ENCODE measurements at places on chromosomes 4 and X.

DNA sequence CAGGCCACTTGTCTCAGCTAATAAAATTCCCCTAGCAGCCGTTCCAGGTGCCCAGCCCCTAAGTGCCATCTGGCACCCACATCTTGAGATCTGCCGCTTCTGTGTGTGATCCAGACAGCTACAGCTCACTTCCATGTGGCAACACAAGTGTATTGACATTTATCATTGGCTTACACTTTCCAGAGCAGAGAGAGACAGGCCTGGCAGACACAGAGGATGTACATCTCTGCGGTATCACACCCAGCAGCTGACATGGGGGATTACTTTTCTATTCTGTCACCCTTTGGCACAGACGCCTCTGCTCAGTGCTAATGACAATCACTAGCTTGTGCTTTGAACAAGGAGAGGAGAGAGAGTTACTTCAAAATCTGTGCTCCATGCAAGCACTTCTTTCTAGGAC, 195.9 kb downstream of the KDR start:
- no peak for DNase-seq

GRCh38 chr4:145784036-145784435, 104.1 kb downstream of the C4orf51 start:
- no peak for DNase-seq

GRCh38 chr4:138659037-138659811, 356.4 kb upstream of the NOCT start:
- DNase-seq: no peak

GRCh38 chrX:114272096-114272686, 311.7 kb upstream of the HTR2C start:
- DNase-seq: no peak

- no peak for DNase-seq
These were observed 106.8 kb downstream of the CLNK start for GRCh38 chr4:10577508-10578426.

DNA sequence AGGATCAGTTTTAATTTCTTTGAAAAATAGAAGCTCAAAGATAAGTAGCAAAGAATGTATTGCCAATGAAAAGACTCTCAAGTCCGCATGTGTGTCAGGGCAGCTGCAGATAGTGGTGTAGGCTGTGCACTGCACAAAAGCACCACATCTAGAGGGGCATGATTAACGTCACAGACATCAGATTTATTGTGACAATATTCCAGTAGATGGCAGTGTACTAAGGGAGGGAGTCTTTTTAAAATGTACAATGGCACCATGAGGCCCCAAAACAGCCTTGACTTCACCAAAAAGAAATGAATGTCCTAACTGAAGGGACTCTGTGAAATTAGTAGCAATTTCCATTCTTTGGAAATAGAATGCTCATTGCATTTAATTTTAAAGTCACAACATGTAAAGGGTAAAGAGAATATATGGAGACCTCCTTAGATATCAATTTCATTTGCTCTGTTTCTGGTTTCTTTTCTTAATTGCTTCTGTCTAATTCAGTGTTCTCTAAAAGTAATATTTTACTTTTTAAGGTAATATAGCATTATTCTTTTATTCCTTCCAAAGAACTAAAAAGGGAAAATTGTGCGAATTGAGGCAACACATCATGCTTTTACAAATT, 98.4 kb downstream of the ZNF827 start:
- DNase-seq: no peak

- no peak for DNase-seq
These were observed 21.6 kb downstream of the AIMP1 start for GRCh38 chr4:106337916-106338315.

GRCh38 chr4:145816091-145816490, 122.5 kb downstream of the ZNF827 start:
- DNase-seq: no peak

GRCh38 chrX:77293331-77293995, 153.7 kb upstream of the FGF16 start:
- DNase-seq: no peak

- DNase-seq: no peak
These were observed 711.4 kb upstream of the GALNTL6 start for GRCh38 chr4:171101845-171102244.

DNA sequence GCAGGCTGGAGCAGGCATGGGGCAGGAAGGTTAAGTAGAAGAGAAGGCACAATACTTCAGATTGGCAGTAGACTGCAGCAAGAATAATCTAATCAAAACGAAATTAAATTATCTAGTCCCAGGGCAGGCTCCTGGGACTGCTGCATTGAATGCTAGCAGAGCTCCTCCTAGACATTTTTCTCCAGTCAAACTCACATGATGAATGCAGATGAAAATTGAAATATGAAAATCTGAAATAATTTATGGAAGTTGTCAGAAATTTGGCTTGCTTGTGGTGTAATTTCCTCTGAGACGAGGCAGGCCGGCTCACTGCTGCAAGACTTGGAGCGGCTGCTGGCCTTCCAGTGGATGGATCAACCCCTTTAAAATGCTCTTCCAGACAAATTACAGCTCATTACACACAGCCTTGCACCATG, 78.0 kb upstream of the TMEM33 start:
- DNase-seq: no peak

GRCh38 chr4:95761871-95762270, 78.0 kb upstream of the PDHA2 start:
- DNase-seq: no peak
